ENCODE measurements at places on chromosomes 4 and X.

GRCh38 chrX:150446995-150447394 lies 83.9 kb downstream of the MAMLD1 start:
- DNase-seq = no peak

GRCh38 chr4:3412257-3413020 lies 29.3 kb upstream of the HGFAC start:
- no peak for DNase-seq

- DNase-seq = no peak
These were observed 5.0 kb downstream of the XPNPEP2 start for GRCh38 chrX:129743821-129744220.

GRCh38 chr4:29295280-29295679 lies 1424.9 kb upstream of the PCDH7 start:
- DNase-seq = no peak

DNA sequence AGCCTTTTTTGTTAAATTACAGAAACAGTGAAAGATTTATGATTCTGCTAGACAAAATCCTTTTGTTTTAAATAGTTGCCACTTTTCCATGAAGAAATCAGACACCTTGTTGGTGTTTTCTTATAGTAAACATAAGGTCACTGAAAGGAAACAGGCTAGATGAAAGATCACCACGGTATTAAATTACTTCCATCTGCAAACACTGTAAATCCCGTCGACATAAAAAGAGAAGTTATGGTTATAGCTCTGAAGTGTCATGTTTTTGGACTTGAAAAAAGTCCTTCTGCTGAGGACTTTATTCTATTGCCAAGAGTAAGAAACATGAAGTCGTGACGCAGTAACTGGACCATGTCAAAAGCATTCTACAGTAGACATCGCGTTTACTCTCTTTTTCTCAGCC lies 567.6 kb upstream of the SLIT2 start:
- DNase-seq = no peak

GRCh38 chr4:24924309-24924781 lies 11.5 kb upstream of the CCDC149 start:
- peak; percentile 82 for DNase-seq

DNA sequence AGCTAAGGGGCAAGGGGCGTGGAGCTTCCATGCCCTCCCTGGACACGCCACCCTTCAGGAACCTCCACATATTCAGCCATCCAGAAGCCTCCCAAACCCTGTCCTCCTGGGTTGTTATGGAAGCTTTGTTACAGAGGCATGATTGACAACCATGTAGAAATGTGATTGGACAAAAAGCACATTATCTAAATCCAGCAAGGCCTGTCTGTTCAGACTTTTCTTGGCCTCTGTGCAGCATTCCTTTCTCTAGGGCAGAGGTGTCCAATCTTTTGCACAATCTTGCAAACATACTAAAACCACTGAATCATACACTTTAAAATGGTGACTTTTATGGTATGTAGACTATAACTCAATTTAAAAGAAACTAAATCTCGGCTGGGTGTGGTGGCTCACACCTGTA lies 12.7 kb downstream of the STEEP1 start:
- DNase-seq = no peak

- DNase-seq = no peak
These were observed 62.0 kb upstream of the MAGEB2 start for GRCh38 chrX:30153175-30153880.

- no peak for DNase-seq
These were observed 25.2 kb downstream of the TAF7L start for GRCh38 chrX:101265869-101266428.

GRCh38 chrX:64389489-64389888 lies 5.8 kb downstream of the MTMR8 start:
- DNase-seq = no peak

DNA sequence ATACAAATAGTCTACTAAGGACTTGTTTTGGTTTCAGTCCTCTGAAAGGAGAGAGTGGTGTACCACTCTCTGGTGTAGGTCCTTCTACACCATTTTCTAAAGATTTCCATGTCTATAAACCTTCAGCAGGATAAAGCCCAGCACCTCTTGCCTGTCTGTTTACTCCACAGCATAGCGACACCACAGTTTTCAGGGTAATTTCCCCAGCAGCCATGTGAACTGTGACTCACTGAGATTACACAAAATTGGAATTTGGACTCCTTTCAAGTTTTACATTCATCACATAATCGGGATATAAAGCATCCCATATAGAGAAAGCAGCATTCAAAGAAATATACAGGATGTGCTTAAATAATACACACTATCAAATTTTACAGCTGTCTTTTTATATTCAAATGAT lies 229.6 kb downstream of the PRDM5 start:
- peak; percentile 66 for DNase-seq

DNA sequence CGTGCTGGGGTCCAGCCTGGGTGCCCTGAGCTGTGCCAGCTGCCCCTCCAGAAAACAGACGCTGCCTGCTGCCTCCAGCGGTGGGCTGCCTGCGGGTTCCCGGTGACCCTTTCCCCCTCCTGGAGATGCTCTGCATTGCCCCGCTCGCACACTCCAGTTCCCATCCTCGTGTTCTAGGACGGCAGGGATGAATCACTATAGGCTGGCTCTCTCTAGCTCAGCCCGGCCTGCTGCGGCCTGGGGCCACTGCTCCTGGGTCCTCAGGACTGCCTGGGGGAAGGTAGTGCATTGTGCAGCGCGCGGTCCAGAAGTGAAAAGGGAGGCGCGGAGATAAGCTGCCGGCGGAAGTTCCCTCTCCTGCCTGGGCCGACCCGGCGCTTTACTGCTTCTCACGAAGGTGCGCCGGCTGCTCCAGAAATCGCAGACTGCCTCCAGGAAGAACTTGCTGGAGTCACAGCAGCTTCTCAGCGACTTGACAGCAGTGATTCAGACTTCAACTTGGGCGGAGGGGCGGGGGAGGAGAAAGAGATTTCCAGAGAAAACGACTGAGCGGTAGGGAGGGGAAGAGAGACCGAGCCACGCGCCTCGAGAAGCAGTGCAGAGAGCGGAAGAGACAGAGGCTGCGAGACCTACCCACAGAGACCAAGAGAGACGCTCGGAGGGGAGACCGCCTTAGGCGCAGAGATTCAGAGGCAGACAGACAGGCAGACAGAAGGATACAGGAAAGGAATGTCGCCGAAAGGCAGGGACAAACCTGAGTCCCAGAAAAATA lies 6.7 kb upstream of the MSX1 start:
- peak; percentile 37 for DNase-seq

- DNase-seq = no peak
These were observed 257.7 kb downstream of the OPHN1 start for GRCh38 chrX:68175562-68175961.

GRCh38 chr4:57374866-57375595 lies 264.8 kb upstream of the IGFBP7 start:
- DNase-seq = no peak

DNA sequence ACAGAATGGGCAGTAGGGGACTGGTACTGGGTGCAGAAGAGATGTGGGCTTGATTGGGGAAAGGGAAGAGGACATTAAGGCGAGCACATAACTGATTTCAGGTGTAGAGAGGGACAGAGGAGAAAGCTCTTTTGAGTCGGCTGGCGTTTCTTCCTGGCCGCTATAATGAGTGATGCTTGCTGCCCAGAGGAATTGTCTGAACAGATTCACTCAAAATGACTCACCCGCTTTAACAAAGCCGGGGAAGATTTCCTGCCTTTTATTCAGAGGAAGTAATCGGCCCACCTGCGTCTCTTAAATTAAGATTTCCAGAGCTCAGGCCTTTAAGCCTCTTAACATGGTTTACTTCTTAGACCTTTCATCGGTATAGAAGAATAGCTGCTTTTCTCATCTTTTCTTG lies 102.1 kb upstream of the AP1S2 start:
- no peak for DNase-seq

GRCh38 chr4:59094505-59094904 lies 1984.3 kb upstream of the IGFBP7 start:
- no peak for DNase-seq

DNA sequence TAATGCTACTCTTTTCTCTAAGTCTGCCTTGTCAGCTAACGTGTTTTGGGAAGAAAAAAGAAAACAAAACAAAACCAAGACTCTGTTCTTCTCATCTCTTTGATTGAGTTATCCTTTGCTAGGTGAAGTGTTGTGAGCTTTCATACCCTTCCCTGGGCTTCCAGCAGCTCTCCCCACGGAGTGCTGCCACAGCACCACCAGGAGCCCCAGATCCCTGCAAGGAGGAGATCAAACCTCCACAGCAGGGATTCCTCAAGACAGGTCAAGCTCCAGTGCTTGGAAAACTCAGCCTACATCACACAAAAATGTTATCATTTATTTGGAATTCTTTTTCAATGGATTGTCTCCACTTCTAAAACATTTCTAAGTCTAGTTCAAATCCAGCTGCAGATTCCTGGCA lies 1981.9 kb upstream of the TENM3 start:
- no peak for DNase-seq

GRCh38 chr4:119038116-119038841 lies 97.4 kb upstream of the MYOZ2 start:
- no peak for DNase-seq

DNA sequence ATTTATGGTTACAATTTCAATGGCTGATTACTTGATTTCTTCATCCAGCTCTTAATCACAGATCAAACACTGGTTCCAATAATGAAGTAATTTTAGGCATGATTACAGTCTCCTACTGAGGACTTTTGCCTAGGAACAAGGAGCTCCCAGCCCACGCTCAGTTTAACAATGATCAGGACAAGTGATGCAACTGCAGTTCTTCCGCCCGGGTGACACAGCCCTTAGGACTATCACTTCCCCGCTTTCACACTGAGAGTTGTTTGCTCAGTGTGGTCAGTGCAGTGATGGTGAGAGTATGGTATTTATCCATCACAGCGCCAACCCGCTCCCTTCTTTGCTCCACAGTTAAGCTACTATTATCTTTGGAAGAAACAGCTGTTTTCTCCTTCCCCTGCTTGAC lies 203.2 kb upstream of the MBNL3 start:
- no peak for DNase-seq

Measured in AG04450 (cell line).